SW 1271 (cell line): ENCODE measurements at places on chromosomes 13 and 19.

DNA sequence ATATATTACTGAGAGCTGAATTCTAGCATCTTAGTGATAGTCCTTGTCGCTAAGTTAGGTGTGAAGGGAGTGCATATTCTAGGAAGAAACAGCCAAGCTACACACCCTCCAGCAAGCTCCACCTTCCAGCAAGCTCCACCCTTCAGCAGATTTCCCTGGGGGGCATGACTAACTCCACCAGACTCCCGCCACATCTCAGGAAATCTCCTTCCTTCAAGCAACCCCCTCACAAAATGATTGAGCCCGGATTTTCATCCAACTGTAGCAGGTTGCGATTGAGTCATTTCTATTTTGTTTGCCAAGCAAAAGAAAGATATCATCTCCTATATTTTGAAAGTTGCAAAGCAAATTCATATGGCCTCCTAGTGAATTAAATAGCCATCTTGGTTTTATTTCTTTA is 162.1 kb upstream of the TMTC4 start:
- DNase-seq, result no peak

- DNase-seq, result no peak
These were observed 37.2 kb downstream of the COL4A2 start for GRCh38 chr13:110344320-110344719.

- no peak for DNase-seq
These were observed 14.6 kb downstream of the MPND start for GRCh38 chr19:4357921-4358326.

GRCh38 chr13:47508527-47509228 is 492.4 kb downstream of the SUCLA2 start:
- DNase-seq, result no peak

DNA sequence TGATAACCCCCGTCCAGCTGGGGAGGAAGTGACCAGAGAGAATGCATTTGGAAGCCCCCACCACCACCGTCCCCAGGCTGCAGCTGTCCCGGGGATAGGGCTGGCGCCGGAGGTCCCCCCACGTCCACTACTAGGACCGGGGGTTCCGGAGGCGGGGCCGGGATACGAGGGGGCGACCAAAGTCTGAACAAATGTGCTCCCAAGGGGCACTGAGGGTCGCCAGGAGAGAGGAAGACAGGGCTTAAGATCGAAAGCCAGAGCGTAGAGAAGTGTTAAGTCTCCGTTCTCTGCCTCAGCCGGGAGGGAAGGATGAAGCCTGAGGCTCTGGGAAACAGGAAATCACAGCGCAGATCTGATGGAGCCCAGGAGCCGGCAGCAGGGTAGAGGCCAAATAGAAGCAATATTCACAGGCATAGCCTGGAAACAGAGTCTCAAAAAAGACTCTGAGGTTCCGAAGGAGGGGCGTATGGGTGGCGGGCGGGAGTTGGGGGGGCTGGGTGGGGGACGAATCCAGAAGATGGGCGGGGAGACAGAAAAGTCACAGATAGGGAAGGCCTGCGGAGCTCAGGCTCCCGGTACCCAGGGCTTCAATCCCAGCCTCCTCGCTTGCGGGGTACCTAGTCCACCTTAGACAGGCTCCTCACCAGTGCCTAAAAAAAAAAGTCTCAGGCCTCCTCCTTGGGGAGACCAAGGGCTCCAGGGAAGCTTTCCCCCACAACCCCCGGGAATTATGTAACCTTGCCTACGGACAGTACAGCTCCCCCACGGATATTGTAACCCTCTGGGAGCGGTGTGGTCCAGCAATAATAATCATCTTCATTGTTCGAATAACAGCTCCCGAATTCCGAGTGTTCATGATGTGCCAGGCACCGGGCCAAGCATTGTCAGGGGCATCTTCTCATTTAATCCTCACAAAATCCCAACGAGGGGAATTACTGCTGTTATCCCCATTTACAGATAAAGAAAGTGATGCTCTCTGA is 1.1 kb upstream of the ERF start:
- DNase-seq, result peak; percentile 43

DNA sequence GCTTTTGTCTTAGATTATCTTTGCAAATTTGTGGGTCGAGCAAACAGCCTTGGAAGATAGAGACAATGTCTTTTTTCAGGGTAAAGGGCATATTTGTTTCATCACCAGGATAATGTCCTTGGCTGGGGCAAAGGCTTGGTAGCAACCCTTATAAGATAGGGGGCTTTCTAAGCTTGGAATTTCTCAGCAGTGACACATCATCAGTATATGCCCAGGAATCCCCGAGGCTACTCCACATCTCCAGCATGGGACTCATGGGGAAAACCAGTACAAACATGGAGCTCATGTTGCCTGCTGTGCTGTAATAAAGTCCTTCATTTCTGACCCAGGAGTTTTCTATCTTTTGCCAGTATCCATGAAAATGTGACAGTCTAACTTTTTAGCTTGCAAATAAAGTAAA is 77.1 kb downstream of the DCLK1 start:
- no peak for DNase-seq

GRCh38 chr13:25657157-25657556 is 285.4 kb downstream of the ATP8A2 start:
- DNase-seq, result no peak

DNA sequence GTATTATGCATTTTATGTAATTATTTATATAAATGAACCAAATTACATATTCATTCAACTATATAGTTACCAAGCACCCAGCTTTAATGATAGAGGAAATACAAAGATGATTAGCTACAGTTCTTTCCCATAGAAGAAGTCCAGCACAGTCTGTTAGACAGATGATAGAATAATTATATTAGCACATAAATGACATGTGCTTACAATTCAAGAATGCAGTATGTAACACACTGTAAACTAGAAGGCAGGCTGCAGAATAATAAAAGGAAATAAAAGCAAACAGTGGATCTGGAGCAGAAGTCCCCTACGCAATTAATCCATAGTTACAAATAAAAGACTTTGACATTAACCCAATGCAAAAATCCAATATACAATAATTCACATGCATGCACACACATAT is 379.0 kb downstream of the DNAJC15 start:
- DNase-seq, result no peak

- no peak for DNase-seq
These were observed 149.7 kb downstream of the OXGR1 start for GRCh38 chr13:96844616-96845015.

- no peak for DNase-seq
These were observed 2.1 kb upstream of the SIGLEC8 start for GRCh38 chr19:51460164-51460992.

DNA sequence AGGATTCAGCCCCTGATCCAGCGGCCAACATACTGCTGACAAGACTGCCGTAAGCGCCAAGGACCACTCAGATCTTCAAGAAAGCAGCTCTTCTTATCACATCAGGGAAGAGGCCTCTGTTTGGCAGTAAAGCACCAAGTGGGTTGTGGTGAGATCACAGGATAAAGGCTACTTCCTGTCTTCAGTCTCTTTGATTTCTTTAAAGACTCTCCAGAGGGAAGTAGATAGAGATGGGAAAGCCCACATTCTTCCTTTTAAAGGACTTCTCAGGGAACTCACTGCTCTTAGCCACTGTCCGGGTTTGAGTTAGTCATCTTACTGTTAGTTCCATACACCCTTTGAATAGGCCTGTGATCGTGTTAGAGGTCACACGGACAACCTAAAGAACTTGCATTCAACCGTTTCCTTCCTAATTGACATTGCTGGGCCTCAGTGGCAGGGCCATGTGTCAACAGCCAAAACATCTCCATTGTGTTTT is 47.2 kb upstream of the POMP start:
- DNase-seq, result no peak

- no peak for DNase-seq
These were observed 150.9 kb downstream of the PDS5B start for GRCh38 chr13:32737111-32737571.

- DNase-seq, result no peak
These were observed 143.4 kb downstream of the CYSLTR2 start for GRCh38 chr13:48797127-48797526.
